ENCODE measurements at places on chromosomes 6 and 20.
A peak's percentile ranks its signal among the peaks of the same experiment; 100 is the strongest.

GRCh38 chr6:136745300-136745699, 47.0 kb downstream of the MAP3K5 start:
- no peak for DNase-seq

- DNase-seq, result no peak
These were observed 218.0 kb upstream of the PREP start for GRCh38 chr6:105620878-105621277.

DNA sequence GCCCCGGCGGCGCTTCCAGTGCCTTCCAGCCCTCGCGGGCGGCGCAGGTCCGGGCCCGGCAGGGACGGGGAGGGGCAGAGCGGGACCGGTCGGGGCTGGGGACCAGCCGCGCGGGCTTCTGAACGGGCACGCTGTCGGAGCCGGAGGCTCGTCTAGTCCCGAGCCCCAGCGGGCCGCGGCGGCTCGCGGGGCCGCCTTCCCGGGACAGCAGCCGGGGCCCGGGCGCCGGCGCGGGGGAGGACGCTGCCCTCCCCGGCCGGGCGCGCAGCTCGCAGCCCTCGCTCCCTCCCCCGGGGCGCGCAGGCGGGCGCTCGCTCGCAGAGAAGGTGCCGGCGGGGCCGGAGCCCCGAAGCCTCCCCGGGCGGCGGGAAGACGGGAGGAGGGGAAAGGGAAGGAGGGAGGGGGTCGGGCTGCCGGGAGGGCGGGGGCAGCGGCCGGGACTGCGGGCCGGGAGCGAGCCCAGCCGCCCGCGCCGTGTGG, 696 bp upstream of the SIRPA start:
- DNase-seq, result peak; percentile 47

DNA sequence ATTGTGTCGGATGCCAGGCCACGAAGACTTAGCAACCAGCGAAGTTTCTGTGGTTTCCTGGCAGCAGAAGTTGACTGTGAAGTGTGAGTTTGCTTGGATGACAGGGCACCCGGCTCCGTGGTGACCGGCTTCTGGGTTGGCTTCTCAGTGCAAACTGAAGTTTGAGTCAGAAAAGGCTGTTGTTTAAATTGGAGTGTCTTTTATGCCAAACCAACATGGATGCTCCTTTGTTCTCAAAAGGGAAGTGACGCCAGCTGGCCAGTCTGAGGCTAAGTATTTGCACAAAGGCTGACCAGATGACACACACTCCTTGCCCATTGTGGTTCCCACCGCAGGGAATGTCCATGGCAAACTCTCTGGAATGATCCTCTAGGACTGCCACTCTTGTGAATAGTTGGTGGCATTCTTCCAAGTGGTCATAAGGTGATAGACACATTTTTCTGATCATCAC, 164.8 kb upstream of the QKI start:
- peak; percentile 20 for DNase-seq

GRCh38 chr6:111980971-111981840, 72.7 kb upstream of the CCN6 start:
- no peak for DNase-seq

DNA sequence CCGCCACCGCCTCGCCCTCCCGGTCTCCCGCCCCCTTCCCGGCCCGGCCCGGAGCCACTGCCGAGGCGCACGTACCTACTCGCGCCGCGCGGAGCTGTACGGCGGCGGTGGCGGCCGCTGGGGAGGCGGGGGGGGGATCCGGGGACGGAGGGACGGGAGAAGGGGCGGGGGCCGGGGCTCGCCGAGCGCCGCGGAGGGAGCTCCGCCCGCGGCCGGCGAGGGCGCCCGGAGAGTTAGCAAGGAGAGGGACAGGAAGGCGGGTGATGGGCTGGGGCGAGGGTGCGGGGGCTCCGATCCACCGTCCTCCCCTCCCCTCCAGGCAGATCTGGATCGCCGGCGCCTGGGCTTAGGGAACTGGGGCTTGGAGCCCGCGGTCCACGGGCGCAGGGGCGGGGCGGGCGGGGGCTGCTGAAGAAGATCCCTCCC, 548 bp upstream of the TMEM74B start:
- no peak for DNase-seq

DNA sequence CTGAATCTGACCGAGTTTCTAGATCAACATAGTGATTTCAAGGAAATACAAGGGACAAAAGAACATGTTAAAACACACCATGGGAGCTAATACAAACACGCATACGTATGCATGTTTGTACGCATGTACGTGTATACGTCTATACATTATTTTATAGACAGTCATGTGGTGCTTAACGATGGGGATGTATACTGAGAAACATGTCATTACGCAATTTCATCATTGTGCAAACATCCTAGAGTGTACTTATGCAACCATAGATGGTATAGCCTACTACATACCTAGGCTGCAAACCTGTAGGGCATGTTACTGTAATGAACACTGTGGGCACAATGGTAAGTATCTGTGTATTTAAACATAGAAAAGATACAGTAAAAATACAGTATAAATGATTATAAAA, 25.0 kb upstream of the NELFCD start:
- DNase-seq, result no peak

All from G401 (cell line).